ENCODE measurements at places on chromosomes 2 and 18.

- DNase-seq: no peak
These were observed 263.5 kb upstream of the LRRTM1 start for GRCh38 chr2:80568011-80568410.

GRCh38 chr2:20106746-20107145, 55.3 kb upstream of the LAPTM4A start:
- DNase-seq: no peak

DNA sequence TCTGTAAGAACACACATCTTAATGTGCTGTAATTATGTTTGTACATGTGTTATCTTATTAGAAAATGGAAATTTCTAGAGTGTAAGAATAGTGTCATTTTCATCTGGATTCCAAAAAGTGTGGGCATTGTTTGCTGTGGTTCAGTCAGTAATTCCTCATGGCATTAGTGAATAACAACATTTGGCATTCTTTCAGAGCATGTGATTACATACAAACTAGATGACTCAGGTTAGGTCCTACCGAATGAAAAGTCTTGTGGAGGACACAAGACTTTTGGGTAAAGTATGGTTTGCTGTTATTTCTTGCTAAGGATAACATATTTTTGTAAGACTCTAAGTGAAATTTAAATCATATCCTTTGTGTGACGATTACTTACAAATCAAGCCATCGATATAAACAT, 593.1 kb upstream of the NRXN1 start:
- no peak for DNase-seq

DNA sequence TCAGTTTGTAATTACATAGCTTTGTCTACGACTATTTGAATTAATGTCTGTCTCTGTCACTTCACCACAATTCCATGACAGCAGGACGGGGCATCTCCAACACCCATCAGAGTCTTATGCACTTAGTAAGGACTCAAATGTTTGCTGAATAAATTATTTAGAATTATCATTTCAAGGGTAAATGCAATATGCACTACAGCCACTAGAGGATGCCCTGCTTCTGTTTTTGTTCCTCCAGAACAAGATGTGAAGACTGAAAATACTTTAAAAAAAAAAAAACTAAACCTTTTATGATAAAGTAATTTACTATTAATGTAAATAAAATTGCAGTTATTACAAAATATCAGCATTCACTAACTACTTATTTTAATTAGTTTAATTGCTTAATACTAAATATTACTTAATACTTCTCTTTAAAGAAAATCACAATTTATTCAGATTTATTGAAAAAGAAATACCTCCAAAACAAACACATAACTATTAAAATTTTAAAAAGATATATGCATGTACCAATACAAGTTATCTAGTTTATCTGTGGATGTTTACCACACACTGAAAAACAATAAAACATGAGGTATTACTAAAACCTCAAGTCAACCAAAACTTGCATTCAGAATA, 3.2 kb downstream of the PIGN start:
- peak; percentile 7 for DNase-seq

DNA sequence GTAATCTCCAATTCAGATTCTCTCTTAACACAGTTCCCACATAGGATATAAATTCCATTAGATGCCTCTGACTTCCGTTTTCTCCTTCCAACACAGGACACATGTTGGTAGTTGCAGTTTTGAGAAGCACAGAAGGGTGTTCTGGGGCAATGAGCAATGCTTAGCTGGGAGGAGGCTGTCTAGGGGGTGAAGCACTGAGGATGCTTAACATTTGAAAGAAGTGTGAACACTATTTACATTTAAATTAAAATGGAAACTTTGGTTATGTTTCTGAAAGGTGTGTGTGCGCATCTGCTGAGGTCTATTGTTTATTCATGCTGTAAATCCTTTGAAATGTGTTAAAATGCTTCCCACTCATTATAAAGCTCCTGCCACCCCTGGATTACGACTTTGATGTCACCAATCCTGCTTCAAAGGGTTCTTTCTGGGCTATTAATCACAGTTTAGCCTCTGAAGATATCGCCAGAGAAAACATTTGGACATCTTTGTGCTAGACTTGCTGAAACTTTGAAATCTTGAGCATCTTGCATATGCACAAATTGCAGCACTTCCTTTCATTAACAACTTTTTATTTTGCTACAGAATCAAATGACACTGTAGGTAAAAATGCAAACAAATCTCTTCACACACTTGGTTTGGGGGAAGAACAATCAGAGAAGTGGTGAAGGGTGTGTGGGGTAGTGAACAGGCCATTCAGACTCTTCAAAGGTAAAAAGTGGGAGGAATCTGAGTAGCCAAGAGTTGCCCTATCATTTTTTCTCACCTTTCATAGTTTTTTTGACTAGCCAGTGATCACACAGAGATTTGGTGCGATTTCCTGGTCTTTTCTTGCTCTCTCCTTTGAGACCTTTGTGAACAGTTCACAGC, 258.4 kb downstream of the MYO3B start:
- no peak for DNase-seq

- peak; percentile 83 for DNase-seq
These were observed 37.3 kb downstream of the PRKRA start for GRCh38 chr2:178413472-178414265.

DNA sequence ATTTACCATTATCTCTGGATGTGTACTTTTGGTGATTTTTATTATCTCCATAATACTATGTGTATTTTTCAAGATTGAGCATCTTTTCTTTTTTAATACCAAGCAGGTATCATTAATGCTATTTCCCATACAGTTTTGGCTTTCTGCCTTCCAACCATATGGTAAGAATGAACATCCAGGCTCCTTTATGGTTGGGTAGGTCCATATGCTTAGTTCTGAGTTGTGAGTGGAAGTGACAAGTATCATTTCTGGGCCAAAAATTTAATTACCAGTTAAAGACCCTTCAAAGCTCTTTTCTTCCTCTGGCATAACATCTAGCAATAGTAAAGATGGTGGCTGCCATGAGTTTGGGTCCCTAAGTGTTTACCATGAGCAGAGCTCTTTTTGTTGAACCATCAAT, 4.3 kb upstream of the RBM43 start:
- no peak for DNase-seq

Measured in right lung (tissue), 10 donors.